ENCODE measurements at places on chromosomes 5 and 9. TPM values are rescaled to one million over a fixed set of nuclear protein-coding genes. Genes with fewer than 3 reads are reported as not detected.

- no peaks in the 10 kb centered on the region for H3K36me3 ChIP-seq
- no peak overlapping the region for H3K4me3 ChIP-seq
- peaks cover 10% of the 10 kb centered on the region for H3K4me1 ChIP-seq
These were observed 3.2 kb downstream of the ZNF618 start for GRCh38 chr9:113879318-113879717.

DNA sequence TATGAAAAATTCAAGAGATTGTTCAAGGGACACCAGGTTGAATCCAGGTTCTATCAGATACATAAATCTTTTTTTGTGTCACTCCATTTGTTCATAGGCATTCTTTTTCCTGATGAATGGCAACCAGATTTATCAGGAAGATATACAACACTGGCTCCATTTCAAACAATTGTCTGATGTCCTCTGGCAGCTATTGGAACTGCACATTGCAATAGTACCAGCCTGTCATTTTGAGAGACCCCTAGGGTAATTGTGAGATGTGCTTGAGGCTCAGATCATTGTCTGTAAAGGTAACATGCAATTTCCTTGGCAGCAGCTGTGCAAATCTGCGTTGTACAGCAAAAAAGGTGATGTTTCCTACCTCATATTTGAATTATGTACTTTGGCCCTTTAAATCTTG is 25.9 kb downstream of the KCTD16 start:
- no peak for DNase-seq
- no peak overlapping the region for H3K4me3 ChIP-seq
- H3K27ac ChIP-seq = no peak overlapping the region
- no peaks in the 10 kb centered on the region for H3K4me1 ChIP-seq

Gene CPLANE1
- total RNA-seq = 10.4 TPM

Gene P4HA2
- total RNA-seq = 41.2 TPM

DNA sequence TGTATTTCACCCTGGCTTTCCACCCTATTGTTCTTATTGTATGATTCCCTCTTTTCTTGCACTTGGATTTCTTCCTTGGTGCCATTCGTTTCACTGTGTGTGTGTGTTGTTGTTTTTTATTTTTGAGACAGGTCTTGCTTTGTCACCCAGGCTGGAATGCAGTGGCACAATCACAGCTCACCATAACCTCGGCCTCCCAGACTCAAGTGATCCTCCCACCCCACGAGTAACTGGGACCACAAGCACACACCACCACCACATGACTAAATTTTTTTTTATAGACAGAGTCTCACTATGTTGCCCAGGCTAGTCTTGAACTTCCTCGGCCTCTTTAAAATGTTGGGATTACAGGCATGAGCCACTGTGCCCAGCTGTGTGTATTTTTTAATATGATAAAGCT is 72.0 kb downstream of the MLLT3 start:
- no peak for DNase-seq
- no peak overlapping the region for H3K27ac ChIP-seq
- H3K4me1 ChIP-seq = peaks cover 20% of the 10 kb centered on the region
- H3K4me3 ChIP-seq = no peak overlapping the region

DNA sequence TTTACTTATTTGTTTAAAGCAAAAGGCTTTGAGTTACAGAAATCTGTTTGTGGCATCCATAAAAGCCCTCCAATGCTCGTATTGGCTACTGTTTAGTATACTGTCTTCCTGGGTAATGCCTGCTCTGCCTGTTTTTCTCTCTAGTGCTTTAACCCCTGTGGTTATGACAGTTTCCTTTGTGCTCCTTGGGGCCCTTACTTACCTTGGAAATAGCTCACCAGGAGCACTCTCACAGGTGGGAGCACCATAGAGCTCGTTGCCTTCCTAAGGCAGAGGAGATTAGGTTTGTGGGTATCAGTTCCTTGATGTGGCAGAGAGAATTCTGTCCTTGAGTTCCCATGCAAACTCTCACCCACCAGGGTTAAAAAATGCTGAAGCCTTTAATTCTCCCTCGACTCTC is 242.8 kb downstream of the CDH18 start:
- no peaks in the 10 kb centered on the region for H3K4me1 ChIP-seq
- no peaks in the 10 kb centered on the region for H3K27me3 ChIP-seq
- DNase-seq = no peak
- H3K27ac ChIP-seq = no peak overlapping the region

DNA sequence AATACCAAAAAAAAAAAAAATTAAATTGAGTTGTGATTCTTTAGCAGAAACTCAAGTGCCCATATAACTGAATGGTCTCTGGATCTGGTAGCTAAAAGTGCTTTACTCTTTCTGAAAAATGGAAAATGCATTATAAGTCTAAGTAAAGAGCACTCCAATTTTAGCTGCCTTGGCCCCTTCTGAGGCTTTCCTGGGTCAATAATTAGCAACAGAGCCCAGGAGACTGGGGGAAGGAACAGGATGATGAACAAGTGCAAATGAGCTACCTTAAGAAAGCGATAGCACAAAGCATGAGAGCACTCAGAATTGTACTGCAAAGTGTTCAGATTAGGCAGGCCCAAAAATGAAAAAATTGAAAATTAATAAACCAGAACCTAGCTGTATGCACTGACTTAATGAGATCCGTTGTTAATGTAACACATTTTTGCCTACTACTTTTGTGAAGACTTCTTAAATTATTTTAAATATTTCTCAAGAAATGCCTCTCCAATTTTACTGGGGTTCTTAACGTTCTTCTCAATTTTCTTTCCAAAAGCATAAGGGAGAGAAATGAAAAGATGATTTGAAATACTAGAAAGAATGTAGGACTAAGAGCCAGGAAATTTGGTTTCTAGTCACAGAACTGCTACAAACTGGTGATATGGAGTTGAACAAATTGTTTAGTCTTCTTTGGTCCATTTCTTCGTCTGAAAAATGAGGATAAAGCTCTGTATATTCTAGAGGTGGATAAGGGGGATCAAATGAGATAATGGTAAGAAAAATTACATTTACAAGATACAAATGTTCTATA is 566.1 kb downstream of the PDE4D start:
- H3K4me3 ChIP-seq = no peak overlapping the region
- no peaks in the 10 kb centered on the region for H3K36me3 ChIP-seq
- no peak overlapping the region for H3K27ac ChIP-seq
- H3K4me1 ChIP-seq = no peaks in the 10 kb centered on the region
- no peak for DNase-seq

Gene PCDHB7
- total RNA-seq = 1.0 TPM

Gene NUTM2G
- total RNA-seq = not detected

GRCh38 chr5:180601591-180602480 is 10.5 kb upstream of the SCGB3A1 start:
- no peaks in the 10 kb centered on the region for H3K27me3 ChIP-seq
- no peaks in the 10 kb centered on the region for H3K36me3 ChIP-seq
- H3K4me3 ChIP-seq = no peak overlapping the region
- no peak overlapping the region for H3K27ac ChIP-seq
- DNase-seq = no peak

Gene CTSV
- total RNA-seq = not detected

GRCh38 chr5:125274938-125275724 is 528.7 kb upstream of the ZNF608 start:
- no peak for DNase-seq
- H3K4me3 ChIP-seq = no peak overlapping the region
- no peaks in the 10 kb centered on the region for H3K36me3 ChIP-seq
- no peaks in the 10 kb centered on the region for H3K4me1 ChIP-seq
- no peak overlapping the region for H3K27ac ChIP-seq

Gene FRMD3
- total RNA-seq = 104 TPM

Gene FOXD4L4
- total RNA-seq = not detected

Gene CDKN2B-AS1
- total RNA-seq = 0.38 TPM

- H3K27ac ChIP-seq = no peak overlapping the region
- H3K27me3 ChIP-seq = no peaks in the 10 kb centered on the region
- no peak overlapping the region for H3K4me3 ChIP-seq
- no peaks in the 10 kb centered on the region for H3K4me1 ChIP-seq
- no peak for DNase-seq
These were observed 27.3 kb upstream of the SHB start for GRCh38 chr9:38096238-38096805.

Measured in heart left ventricle (tissue), 16 donors.